ENCODE measurements at places on chromosomes 16 and 17.

DNA sequence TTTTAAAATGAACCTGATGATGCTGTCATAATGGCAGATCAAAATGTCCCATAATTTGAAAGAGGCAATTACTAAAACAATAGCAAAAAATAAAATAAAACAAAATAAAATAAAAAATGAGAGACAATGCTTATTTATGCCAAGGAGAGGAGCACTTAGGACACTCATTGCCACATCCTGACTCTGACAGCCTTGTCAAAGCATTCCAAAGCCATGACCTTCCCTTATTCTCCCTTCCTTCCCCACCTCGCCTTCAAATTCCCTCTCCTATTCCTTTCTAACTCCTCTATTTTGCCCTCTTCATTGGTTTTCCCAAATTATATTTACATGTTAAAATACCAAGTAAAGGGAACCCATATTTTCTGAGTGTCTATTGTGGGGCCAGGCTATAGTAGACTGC is 220.0 kb downstream of the CDH13 start:
- no peak for DNase-seq

DNA sequence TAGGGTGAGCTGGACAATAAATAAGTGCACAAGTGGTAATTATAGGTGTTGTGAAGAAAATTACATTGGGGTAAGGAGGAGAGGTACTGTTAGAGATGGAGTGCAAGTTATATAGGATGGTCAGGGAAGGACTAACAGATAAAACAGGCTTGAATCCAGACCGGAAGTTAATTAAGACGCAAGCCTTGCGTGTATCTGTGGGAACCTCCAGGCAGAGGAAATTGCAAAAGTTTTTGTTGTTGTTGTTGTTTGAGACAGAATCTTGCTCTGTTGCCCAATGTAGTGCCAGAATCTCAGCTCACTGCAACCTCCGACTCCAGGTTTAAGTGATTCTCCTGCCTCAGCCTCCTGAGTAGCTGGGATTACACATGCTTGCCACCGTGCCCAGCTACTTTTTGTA is 2.4 kb upstream of the ZNF18 start:
- no peak for DNase-seq

DNA sequence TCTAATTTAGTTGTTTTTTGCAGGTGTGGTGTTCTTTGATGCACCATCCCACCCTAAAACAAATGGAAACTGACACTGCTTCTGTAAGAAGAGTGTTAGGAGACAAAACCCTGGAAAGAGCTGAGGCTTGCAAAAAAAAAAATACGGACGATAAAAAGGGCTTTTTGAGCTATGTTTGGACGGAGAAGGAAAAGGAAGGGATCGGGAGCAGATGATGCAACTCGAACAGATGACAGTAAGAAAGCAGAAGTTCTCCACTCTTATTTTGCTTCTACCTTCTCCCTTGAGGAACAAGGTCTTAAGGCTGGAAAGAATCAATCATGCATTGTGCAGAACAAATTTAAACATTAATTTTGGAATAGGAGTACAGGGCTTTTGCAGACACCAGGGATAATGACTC is 136.7 kb downstream of the MAF start:
- no peak for DNase-seq

GRCh38 chr17:45172541-45173286 is 11.0 kb downstream of the HEXIM2 start:
- DNase-seq: peak; percentile 88

- DNase-seq: peak; percentile 13
Observed at GRCh38 chr16:77169650-77170236, 21.2 kb upstream of the MON1B start.

DNA sequence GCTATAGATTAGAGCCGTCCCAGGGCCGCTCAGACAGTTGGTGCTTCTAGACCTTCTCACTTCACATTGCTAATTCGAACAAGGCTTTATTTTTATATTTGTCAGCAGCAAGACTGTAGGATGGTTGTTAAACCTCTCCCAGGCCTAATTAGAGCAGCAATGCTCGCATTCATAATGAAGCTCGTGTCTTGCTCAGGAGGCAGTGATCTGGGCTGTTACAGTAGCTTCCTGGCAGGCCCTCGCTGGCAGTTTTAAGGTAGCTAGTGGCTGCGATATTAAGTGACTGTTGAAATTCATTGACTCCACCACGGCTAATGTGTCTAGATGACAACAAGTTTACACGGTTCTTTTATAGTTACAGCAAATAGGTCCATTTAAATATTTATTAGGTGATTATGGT is 23.2 kb upstream of the ANKFN1 start:
- no peak for DNase-seq

GRCh38 chr16:22337849-22338635 is 36.4 kb downstream of the CDR2 start:
- DNase-seq: no peak

DNA sequence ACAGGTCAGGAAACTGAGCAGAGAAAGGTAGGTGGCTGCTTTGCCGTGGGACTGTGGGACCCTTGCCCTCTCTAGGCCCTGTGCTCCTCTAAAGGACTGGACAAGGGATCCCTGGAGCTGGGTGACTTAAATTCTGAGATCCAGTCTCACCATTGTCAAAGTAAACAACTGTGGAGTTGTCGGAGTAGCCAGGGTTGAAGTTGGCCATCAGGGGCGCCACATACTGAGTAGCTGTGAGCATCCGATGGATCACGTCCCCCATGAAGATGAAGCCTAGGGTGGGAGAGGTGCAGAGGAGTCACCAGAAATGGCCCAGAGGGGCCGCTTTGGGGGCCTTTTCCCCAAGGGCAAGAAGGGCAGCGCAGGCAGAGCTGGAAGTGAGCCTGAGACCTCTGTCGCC is 43.5 kb downstream of the PLXDC1 start:
- no peak for DNase-seq

GRCh38 chr16:7871979-7872378 is 539.3 kb downstream of the RBFOX1 start:
- no peak for DNase-seq

DNA sequence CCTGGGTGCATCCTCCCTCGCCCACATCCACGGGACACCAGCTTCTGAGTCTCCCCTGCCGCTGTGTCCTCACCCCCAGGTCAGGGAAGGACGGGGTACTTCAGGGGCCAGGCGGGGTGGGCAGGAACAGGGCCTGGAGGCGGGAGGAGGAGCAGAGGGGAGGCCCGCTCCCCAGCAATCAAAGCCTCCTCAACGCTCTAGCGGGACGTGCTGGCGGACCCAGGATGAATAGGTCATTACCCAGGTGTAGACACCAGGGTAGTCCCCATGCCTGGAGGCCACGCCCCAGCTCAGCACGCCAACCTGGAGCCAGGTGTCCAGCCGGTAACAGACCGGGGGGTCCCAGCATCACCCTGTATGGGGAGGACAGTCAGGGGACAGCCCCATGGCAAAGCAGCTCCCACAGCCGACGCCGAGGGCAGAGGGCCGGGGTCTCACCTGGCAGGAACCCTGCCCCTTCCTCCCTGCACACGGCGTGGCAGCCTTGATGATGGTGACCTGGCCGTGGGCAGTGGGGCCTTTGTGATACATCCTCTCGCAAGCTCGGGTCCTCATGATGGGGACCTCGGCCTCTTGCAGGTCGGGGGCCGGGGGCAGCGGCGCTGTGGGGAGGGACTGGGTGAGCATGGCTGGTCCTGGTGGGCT is 24.2 kb downstream of the TPSD1 start:
- no peak for DNase-seq

DNA sequence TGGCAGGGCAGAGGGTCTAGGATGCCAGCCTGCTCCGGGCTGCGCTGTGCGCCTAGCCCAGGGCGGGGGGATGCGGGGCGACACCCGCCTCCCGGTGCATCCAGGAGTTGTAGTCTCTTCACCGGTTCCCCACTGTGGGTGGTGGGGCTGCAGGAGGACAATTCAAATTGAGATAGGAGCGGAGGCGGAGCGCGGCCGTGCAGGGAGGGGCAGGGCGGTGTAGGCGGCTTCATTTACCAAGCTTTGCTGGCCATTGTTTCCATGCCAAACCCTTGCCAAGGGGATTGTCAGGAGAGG is 2047.4 kb downstream of the TP53TG3F start:
- no peak for DNase-seq

DNA sequence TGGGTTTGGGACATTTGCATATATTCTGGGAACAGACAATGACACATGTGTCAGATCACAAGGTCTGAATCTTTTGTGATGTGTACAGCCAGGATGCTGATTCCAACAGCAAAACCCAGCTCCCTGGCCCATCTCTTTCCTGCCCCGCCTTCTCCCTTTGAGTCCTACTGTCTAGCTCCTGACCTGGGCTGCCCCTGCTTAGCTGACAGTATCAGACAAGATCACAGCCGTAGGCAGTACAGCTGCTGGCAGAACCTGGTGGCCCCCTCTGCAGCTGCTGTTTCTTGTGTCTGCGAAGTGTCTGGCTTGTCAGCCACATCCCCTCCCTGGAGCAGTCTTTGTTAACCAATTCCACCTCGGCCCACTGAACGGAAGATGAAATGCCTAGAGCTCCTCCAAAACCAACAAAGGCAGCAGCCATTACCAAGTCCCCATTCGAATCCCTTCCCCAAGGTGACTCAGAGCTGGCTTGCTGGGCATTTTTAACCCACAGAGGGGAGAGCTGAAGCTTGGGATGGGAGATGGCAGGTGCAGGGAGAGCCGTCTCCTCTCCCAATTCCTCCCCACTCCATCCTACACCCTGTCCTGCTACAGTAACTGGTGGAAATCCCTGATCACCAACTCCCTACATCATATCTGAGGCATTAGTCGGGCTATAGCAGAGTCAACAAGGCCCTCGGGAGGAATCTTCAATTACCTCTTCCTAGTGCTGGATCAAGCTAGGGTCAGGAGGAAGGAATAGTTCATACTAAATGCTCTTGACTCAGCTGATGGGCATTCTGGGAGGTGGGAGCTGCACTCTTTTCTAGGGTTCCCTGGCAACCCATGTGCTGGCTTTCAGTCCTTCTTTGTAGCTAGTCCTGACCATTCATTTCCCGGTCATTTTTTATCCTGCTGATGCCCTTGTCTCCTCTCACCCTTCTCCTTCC is 5.8 kb downstream of the PIPOX start:
- no peak for DNase-seq

- peak; percentile 68 for DNase-seq
Observed at GRCh38 chr17:72725433-72726068, 366.9 kb downstream of the SLC39A11 start.

GRCh38 chr17:73156166-73156840 is 8.5 kb upstream of the SSTR2 start:
- DNase-seq: peak; percentile 93

DNA sequence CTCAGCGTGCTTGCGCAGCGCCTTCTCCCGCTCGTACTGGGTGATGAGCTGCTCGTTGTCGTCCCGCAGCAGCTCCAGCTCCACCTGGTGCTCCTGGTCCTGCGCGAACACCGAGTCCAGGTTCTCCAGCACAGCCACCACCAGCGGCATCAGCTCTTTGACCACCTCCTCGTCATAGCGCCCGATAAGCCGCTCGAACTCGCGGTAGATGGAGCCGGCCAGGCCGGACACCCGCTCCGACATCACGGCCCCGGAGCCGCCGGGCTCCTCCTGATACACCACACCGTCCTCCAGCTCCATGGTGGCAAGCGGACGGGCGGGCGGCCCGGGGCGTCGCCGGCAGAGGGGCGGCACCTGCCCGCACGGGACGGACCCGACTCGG is 320 bp downstream of the SPAG9 start:
- peak; percentile 37 for DNase-seq

GRCh38 chr17:4127555-4127954 is 15.3 kb downstream of the ZZEF1 start:
- DNase-seq: no peak

DNA sequence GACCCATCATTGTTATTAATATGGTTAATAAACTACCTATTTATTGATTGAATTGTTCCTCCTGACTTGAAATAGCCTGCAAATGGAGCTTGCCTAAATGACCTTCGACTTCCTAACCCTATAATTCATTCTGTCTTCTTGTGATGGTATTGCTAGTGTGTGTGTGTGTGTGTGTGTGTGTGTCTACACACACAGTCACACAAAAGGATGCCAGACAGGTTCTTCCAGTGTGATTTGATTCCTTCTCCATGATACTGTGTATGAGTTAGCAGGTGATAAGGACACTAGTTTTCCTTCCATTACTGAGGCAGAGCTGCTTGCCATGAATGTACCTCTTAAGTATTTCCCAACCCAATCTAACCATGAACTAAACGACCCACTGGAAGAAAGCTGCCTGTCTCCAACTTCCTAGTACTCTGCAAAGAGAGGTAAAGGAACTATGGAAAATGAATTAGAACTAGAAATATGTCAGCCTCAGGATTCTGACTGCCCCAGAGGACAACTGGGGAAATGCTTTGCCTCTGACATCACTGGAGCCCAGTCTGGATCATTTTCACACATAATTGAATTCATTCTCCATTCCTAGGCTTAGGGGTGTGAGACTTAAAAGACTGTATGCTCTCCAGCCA is 3.5 kb upstream of the CDC6 start:
- peak; percentile 73 for DNase-seq

- DNase-seq: no peak
Observed at GRCh38 chr16:19169082-19169639, 1.1 kb downstream of the SYT17 start.

DNA sequence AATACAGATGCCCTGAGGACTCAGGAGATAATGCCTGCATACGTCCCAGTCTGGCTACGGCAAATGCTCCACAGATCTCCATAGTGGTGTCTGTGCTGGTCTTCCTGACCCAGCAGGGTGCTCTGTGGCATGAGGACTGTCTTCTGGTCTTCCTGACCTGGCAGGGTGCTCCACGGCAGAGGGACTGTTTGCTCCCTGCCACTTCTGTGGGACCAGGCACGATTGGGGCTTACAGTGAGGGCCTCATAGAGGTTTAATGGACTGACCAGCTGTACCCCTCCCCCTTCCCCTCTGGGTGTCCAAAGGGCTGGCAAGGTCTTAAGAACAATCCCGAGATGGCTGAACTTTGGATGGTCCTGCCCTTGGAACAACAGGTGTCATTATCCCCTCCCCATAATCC is 123.1 kb downstream of the C16orf78 start:
- no peak for DNase-seq

DNA sequence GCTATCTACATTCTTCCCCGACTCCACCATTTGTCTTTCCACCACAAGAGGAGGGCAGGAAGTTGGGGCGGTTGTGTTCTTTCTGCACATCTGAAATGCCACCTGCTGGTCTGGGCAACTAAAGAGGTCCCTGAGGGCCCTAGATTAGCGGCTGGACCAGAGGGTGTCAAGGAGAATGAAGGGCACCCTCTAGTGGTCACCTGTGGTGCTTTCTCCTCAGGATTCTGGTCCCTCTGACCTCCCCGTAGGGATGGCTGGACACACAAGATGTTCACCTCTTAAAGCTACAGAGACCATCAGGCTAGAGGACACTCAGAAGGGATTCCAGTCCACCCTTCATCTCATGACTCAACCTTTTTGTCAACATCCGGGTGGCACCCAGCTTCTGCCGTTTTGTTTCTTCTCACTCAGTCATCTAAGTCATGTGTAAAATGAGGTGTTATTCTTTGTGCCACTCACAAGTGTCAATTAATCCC is 2.9 kb upstream of the SCIMP start:
- DNase-seq: peak; percentile 78
